ENCODE measurements at places on chromosomes 1 and 21. TPM values are rescaled to one million over a fixed set of nuclear protein-coding genes. Genes with fewer than 3 reads are reported as not detected.

DNA sequence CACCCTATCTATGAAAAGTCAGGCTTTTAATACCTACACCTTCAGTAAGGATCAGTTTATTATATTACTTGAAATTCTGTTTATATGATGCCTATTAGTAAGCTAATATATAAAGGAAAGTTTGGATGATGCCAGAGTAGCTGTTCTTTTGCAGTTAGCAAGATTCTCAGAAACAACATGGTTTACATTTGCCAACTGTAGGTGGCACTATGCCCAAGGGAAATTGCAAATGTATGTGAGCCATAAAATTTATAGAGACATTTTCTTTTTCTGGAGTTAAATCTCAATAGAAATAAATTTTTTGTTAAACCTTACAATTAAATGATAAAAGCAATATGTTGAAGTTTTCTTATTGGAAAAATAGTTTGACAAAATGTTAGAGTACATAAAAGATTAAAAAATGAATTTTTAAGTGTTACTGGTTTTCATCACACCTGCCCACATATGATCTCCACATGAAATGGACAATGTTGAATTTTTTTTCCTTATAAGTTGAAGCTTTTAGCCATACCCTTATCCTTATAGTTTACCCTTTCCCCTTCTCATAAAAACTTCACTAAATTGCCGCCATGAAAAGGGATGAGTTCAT, 32.1 kb upstream of the EPHX4 start:
- DNase-seq, result peak; percentile 57

- DNase-seq, result no peak
These were observed 87.0 kb downstream of the DPYD start for GRCh38 chr1:97833881-97834280.

DNA sequence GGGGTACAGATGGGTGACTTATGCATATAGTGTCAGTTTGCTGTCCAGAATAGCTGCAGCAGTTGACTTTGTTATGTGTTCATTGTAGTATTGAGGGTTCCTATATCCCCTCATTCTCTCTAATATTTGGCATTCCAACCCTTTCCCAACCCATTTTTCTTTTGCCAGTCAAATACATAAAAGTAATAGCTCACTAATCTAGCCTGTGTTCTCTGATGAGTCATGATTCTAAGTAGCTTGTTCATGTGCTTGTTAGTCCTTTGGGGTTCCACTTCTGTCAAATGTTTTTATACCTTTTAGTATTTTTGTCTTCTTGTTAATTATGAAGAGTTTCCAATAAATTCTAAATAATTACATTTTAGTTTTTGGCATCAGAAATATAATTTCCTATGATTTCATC, 99.2 kb upstream of the MROH9 start:
- no peak for DNase-seq

DNA sequence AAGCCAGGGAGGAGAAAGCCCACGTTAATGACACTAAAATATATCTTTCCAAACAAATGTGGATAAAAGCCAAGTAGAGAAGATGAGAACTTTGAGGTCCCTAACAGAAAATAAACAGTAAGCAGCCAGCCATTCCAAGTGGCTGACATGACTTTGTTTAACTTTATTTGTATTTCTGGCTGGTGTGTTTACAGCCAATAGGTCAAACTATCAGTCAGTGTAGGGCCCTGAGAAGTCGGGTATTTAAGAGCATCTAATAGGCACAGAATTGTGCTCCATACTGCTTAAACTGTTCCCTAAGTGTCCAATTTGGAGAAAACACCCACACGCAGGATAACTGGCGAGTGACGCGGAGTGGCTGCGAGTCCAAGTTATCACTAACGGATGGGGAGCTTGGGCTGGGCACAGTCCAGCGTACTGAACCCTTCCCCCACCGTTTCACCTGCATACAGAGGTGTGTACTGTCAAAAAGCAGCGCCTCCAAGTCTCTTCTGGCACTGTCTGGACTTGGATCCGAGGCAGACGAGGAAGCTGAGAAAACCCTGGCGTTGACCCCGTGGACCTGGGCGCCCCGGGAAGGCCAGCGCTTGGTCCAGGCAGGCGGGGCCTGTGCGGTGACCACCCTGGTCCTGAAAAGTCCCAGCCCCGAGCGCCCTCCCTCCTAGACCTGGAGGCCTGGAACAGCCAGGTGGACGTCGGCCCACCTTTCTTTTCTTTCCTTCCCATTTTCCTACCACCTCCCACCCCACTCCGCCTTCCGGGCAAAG, 662 bp upstream of the LGALS8 start:
- no peak for DNase-seq

DNA sequence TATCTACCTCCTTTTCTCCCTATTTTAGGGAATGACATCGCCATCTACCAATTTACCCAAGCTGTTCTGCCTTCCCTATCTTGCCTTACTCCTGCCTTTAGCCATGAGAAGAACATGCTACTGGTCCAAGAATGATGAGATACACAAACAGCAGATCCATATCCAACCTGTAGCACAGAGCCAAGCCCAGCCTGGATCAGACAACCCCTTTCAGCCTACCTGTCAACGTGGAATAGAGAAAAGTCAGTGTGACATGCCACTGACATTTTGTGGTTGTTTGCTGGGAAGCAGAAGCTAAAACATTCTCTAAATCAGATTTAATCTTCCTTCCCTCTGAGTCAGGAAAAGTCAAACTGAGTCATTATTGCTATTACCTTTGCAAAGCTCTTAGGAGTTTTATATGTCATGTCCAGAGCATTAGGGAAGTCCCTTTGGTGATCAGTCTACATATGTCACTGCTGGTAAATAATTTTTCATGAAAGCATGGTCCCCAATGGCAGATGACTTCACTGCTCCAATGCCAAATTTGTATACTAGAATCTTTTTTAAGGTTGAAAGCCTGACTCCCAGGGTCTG, 143.1 kb downstream of the TPR start:
- no peak for DNase-seq

GRCh38 chr1:2848006-2848670, 46.6 kb upstream of the TTC34 start:
- DNase-seq, result no peak

GRCh38 chr1:192227330-192227729, 69.1 kb downstream of the RGS18 start:
- DNase-seq, result no peak

- peak; percentile 20 for DNase-seq
These were observed 26.4 kb upstream of the KAZN start for GRCh38 chr1:14571810-14572767.

DNA sequence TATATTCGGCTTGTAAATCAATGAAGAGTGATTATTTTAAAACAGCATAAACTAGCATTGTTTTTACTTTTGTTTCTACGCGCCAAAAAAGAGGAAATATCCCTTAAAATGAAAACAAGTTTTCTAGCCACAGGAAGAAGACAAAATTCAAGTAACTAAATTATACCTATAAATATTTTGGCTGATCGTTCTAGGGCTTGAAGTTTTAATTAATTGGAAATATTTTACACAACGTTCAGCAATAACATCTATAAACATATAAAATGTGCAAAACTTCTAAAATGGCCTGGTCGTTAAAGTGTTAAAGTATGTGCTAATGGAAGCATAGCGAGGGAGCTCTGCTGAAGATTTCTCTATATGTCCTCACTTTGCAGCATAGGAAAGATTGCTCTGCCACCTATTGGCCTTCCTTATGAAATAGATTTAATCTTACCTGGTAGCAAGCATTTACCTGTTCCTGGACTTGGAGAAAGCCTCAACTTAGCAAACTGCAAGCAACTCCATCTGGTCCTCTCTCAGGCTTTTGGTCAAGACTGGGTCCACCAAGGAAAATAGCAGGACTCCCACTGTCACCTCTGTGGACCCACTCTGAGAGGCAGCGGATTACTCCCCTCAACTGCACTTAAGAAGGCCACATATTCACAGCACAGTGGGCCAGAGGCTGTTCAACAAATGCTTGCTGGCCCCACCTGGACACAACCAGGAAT, 351.3 kb upstream of the RUNX1 start:
- DNase-seq, result peak; percentile 43

DNA sequence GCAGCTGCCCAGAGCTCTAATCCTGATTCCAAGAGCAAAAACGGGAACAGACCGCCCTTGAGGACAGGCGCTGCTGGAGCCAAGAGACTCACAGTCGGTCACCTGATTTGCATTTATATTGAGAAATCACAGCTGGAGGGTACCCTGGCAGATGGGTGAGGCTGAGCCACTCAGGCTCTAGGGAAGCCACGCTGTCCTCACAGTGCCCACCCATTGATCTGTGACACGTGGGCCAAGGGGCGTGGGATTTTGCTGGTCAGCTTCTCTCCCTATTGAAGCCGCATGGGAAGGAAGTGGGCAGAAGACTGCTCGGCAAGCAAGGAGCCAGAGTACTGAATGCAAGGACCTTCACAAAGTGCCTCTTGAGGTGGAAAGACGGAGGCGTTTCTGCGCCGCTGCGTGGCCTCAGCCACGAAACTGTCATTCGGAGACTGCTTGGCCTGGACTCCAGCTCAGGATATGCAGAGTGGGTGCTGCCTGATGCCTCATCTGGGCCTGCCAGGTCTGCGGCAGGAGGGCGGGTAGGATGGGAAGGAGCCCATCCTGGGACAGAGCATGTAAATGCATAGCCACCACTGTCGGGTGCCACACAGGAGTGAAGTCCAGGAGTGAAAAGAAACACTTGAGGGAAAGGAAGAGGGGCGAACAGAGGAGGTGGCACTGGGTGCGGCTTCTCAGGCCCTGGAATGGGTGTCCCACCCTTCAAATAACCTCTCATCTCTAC, 139.8 kb downstream of the PGBD5 start:
- DNase-seq, result no peak

DNA sequence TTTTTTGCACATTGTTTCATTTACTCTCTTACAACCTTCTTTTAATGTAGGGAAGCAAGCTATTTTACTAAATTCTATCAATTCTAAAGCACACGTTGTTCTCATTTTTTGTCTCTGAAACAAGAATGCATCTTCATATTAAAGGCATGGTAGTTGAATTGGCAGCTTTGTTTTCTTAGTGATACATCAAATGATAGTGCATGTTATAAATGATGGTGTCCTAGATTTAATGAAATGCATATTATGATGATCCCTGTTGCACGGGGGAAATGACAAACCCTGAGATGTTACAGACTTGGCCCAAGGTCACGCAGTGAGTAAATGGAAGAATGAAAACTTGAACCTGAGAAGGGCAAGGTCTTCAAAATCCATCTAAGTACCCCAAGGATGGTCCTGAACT, 213.1 kb downstream of the KAZN start:
- DNase-seq, result no peak

- no peak for DNase-seq
These were observed 69.0 kb downstream of the LPAR3 start for GRCh38 chr1:84823991-84824390.

DNA sequence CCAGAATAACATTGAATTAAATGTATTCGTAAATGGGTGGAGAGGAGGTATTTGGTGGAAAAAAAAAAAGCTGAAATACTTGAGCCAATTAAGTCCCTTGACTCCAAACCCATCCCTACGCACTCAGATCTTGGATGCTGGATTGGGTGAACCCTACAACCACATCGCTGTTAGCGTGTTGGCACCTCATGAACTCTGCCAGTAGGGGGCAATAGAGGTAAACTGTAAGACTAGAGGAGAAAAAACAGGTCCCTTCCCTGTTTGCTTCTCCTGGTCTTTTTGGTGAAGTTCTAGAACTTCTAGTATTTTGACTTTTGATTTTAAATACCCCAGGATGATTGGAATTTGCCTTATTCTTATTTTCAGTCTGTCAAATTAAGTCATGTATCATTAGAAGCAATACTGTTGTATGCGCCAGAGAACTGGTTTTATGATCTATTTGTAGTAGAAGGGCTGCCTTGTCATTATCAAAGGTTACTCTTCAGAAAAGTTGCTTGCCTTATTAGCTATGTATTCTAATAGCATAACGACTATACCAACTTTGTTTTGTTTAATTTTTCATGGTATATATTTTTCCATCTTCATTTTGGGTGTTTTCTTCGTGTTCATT, 1.9 kb upstream of the OR13G1 start:
- peak; percentile 63 for DNase-seq

DNA sequence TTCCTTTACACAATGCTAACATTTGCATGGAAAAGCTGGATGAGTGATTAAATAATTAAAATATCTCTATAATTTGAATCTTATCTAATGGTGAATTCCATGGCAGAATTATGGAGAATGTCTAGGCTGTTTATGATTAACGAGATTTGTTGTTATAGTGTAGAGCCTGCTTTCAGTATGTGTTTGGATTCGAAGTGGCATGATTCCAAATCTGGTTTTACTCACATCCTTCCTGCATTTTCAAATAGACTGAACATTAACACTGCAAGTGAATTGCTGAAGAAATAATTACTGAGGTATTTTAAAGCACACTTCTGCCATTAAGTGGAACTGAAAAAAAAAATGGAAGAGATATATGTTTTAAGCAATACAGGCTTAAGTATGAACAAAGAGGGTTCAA, 5.1 kb upstream of the NEK7 start:
- DNase-seq, result no peak

- DNase-seq, result peak; percentile 19
These were observed 32.3 kb upstream of the ETS2 start for GRCh38 chr21:38773099-38774061.

DNA sequence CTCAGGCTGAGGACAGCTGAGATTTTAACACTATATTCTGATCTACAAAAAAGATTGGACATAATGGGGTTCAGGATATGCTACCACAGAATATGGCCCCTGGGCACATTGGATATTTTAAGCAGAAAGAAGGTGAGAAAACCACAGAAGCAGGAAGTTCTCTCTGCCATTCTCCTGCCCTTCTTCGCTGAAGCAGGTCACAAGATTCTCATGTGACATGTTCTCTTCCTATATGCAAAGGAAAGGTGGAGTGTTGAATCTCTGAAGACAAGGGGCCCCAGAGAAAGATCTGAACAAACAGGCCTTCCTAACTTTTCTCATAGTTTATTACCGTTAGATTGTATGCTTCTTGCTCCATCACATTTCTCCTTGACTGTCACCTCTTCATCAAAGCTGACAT, 285.7 kb downstream of the S1PR1 start:
- no peak for DNase-seq

- no peak for DNase-seq
These were observed 3.1 kb downstream of the IFNAR1 start for GRCh38 chr21:33327792-33328433.

The PODN gene
- total RNA-seq, result not detected

The PRELP gene
- total RNA-seq, result not detected

The PKLR gene
- total RNA-seq, result not detected

The COL8A2 gene
- total RNA-seq, result 0.85 TPM

The COL24A1 gene
- total RNA-seq, result not detected

The TFF2 gene
- not detected for total RNA-seq

The UBE4B gene
- total RNA-seq, result 21.0 TPM

The YY1AP1 gene
- 60.5 TPM for total RNA-seq

The IRF2BP2 gene
- 155 TPM for total RNA-seq

All from activated CD8-positive, alpha-beta T cell treated with anti-CD3 and anti-CD28 coated beads for 36 hours (primary cell).